Fibroblast of villous mesenchyme (primary cell): ENCODE measurements at places on chromosomes 4 and X. TPM values are rescaled to one million over a fixed set of nuclear protein-coding genes. Genes with fewer than 3 reads are reported as not detected.

Gene EVC2
- total RNA-seq, result 9.9 and 11.9 TPM in 2 replicates

Gene PDLIM5
- total RNA-seq, result 259 and 370 TPM in 2 replicates

Gene GAGE12J
- total RNA-seq, result not detected in 2 replicates

Gene KIAA1210
- not detected in 2 replicates for total RNA-seq

Gene EDA
- under 0.01 TPM in 1 of 2 replicates, not detected in the other for total RNA-seq

Gene IL9R
- total RNA-seq, result not detected in 2 replicates

Gene AWAT2
- not detected in 2 replicates for total RNA-seq

Gene MAGEA12
- total RNA-seq, result not detected in 2 replicates

Gene CHRDL1
- under 0.01 TPM in 2 replicates for total RNA-seq

Gene ITIH6
- not detected in 2 replicates for total RNA-seq

Gene SULT1B1
- total RNA-seq, result under 0.01 TPM in 2 replicates

Gene RNF150
- total RNA-seq, result 12.2 and 16.4 TPM in 2 replicates

Gene ARX
- total RNA-seq, result not detected in 2 replicates

Gene DMRTC1B
- total RNA-seq, result not detected in 2 replicates

Gene GYG2
- 3.5 and 3.9 TPM in 2 replicates for total RNA-seq

Gene DMRTC1
- not detected in 2 replicates for total RNA-seq

Gene DCX
- not detected in 2 replicates for total RNA-seq

Gene KLHL2
- total RNA-seq, result 11.0 and 16.4 TPM in 2 replicates

Gene ADAMTS3
- 2.6 and 3.0 TPM in 2 replicates for total RNA-seq

Gene SPARCL1
- total RNA-seq, result under 0.01 TPM in 1 of 2 replicates, not detected in the other

Gene ACSL1
- 26.1 and 32.4 TPM in 2 replicates for total RNA-seq

Gene PLAC8
- 1.3 TPM in 1 of 2 replicates, not detected in the other for total RNA-seq

Gene STBD1
- 5.8 and 6.9 TPM in 2 replicates for total RNA-seq

Gene VSIG4
- not detected in 2 replicates for total RNA-seq

Gene UGT2B11
- total RNA-seq, result not detected in 2 replicates

Gene MAGEE2
- not detected in 2 replicates for total RNA-seq

Gene HELQ
- total RNA-seq, result 11.6 and 16.8 TPM in 2 replicates

Gene TEX13D
- not detected in 2 replicates for total RNA-seq

Gene SPANXD
- total RNA-seq, result 0.43 TPM in 1 of 2 replicates, not detected in the other

Gene LAP3
- total RNA-seq, result 94.6 and 115 TPM in 2 replicates

Gene ARR3
- total RNA-seq, result not detected in 2 replicates

Gene HERC5
- 0.64 and 0.86 TPM in 2 replicates for total RNA-seq

Gene USP26
- not detected in 2 replicates for total RNA-seq

Gene DGAT2L6
- total RNA-seq, result not detected in 2 replicates

Gene FDCSP
- total RNA-seq, result not detected in 2 replicates

Gene AKAP14
- total RNA-seq, result not detected in 2 replicates

Gene SORBS2
- total RNA-seq, result 1.3 and 1.7 TPM in 2 replicates

Gene ELF4
- 16.4 and 21.3 TPM in 2 replicates for total RNA-seq

Gene AMBN
- total RNA-seq, result not detected in 2 replicates

Gene EXOC1L
- not detected in 2 replicates for total RNA-seq

Gene GYPA
- not detected in 2 replicates for total RNA-seq

Gene USP51
- total RNA-seq, result 2.6 and 3.5 TPM in 2 replicates

Gene DTHD1
- not detected in 2 replicates for total RNA-seq

Gene MSX1
- 3.2 and 4.3 TPM in 2 replicates for total RNA-seq

Gene CXXC4
- total RNA-seq, result 0.32 and 0.43 TPM in 2 replicates

Gene PNMA6E
- not detected in 2 replicates for total RNA-seq
